Caudate nucleus (tissue), 63 donors: ENCODE measurements at places on chromosomes 1 and 21.
A peak's percentile ranks its signal among the peaks of the same experiment; 100 is the strongest.

DNA sequence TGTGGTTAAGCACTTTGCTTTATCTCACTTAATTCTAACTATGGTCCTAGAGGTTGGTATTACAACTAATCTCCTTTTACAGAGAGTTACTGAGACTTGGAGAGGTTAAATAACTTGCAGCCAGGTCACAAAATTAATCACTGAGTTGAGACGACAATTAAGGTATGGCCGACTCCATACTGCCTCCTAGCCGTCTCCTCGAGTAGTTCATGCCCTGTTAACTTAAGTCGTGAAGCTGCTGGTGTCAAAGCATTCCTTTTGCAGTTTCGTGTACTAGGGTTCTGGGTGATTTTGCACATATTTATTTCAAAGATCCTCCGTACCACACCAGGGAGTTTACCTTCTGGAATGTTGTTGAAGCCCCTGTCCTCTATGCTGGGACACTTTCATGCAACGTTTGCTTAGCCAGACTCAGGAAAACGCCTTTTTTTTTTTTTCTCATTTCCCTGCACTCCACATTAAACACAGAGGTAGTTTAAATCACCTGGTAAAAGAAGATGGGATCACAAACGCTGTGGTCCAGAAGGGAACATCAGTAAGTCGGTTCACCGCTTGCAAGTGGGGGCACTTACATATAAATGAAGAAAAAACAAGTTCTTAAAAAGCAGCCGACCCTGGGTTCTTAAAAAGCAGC lies 570 bp upstream of the NEK7 start:
- peak; percentile 4 for DNase-seq

DNA sequence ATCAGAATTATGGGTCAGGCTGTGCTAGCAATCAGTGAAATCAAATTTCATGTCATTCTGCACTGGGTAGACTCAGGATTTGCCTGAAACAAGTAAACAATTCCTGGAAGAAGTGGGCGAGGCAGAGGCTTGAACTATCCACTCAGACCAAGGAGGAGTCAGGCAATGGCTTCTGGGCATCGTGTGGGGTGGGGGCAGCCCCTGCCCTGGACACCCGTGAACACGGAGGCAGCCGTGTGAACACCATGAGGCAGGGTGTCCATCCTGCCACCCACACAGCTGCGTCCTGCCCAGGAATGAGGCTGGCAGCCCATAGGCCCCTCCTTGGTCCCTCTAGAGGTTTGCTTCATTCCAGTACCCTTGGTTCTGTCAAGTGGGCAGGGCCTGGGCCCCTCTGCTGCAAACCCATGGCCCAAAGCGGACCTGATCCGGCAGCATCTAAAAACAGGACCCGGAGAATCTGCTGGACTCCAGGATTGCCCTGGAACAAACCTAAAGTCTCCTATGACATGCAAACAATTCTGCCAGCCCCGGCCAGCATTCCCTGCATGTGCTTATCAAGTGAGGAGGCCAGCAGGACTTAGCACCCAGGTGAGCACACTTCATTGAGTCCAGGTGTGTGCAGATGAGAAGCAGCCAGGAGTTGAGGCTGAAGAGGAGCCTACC lies 69.5 kb downstream of the PDE9A start:
- DNase-seq: no peak

DNA sequence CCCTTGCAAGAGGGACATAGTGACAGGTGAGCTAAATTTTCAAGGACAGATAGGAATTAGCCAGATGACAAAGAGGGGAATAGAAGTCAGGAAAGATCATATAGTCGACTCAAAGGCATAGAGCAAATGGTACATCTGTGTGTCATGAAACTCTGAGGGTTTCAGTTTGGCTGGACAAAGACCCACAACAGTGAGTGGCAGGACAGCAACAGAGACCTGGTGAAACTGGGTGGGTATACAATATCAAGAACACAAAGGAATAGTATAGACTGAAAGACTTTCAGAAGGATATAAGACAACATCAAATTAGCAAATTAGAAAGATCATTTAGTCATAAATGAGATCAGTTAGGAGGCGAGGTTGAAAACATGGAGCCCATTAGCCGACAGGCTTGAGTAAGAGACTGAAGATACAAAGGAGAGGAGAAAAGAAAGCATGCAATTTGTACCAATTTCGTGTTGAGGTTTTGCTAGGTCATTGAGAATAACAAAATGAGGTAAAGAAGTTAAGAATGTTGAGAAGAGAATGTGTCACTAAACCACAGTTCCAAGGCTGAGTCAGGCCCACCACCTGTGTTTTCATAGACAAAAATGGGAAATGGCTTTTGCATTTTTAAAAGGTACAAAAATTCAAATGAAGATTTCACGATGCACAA lies 213.8 kb downstream of the HHIPL2 start:
- no peak for DNase-seq

DNA sequence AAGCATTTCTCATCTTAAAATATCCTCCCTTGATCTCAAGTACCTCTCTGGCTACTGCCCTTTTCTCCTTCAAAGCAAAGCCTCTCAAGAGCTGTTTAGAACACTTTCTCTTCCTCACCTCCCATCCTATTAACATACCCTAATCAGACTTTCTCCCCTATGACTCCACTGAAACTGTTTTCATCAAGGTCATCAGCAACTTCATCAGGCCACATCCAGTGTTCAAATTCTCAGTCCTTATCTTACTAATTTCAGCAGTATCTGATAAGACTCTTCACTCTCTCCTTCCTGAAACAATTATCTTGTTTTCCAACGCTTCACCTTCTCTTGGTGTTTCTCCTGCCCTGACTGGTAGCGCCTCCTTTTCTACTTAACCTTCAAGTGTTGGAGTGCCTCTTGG lies 1.5 kb upstream of the RAP1A start:
- DNase-seq: no peak

DNA sequence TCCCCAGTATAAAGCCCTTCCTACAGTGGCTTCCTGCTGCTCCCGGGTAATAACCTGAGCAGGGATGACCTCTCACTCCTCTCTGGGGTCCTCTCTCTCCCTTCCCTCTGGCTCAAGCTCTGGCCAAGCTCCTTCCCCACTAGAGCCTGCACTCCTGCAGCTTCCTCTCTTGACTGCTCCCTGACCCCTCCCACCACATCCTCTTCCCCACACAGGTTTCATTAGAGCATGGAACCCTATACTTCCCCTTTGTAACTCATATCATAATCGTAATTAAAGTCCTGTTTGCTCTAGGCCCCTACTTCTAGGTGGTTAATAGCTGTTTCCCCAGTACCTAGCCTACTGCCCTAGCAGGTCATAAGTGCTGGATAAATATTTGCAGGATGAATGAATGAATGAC lies 146.2 kb downstream of the C1orf21 start:
- DNase-seq: no peak

DNA sequence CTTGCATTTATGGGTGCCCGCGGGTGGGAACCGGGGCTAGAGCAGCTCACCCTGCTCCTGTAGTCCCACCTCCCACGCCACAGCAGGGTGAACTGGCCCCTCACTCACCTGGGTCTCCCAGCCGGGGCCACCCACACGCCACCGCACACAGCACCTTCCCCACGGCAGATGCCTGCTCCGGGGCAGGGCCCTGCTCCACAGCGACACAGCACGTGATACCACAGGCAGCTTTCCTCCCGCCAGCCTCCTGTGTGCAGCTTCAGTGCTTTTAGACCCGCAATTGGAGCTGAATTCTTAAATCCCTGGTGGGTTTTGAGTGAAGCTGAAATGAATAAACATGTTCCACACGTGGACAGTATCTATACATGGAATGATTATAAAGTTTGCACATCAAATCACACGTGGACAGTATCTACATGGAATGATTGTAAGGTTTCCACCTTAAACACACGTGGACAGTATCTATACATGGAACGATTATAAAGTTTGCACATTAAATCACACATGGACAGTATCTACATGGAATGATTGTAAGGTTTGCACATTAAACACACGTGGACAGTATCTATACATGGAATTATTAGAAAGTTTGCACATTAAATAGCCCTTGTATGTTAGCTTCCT lies 93.1 kb upstream of the COL6A1 start:
- no peak for DNase-seq

DNA sequence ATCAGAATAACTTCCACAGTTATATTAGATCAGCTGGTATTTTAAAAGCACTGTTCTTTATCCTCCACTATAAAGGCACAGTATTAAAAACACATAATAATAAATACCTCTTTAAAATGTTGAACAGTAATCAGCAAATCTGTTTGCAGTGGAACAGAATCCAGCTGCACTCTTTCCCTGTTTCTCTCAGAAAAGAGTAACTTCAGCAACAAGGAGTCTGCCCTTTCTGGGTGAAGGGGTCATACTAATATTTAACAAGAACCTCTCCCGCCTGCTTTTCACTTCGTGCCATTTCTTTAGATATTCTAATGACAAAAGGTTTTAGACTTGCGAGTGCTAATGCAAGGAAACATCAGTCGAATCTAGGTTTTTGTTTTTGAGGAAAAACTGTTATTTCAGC lies 194.2 kb upstream of the FMN2 start:
- no peak for DNase-seq

- DNase-seq: no peak
Observed at GRCh38 chr1:229114850-229115365, 156.0 kb upstream of the RAB4A start.

- DNase-seq: no peak
Observed at GRCh38 chr1:100449477-100449876, 88.5 kb upstream of the GPR88 start.

DNA sequence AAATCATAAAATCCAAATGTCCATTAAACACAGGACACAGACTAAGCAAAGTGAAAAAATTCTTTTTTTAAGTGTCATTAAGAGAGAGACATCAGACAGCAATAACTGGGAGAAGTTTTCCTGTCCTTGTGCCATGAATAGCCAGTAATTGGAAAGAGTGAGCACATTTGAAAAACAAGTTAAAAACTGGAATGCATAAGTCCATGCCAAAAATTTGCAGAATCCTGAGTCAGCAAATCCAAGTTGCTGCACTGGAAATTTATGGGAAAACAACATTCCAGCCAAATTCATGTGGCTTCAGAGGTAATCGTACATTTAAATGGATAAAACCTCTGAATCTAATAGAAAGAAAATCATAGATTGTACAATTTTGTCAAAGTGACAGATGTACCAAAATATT lies 291.4 kb downstream of the LRRC40 start:
- DNase-seq: no peak

DNA sequence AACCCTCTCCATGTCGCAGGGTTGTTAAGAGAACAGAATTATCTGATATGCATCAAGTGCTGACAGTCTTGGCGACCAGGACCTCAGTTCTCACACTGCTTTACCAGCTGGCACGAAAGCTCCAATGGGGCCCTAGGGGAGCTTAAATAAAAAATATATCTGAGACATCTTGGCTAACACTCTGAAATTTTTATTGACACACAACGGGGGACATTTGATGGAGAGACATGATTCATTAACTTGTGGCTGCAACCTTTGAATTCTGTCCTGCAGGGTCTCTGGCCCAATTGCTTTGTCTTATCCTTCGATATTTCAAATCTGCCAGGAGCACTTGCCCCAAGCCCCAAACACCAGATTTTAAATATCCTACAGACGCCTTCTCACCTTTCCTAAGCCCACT lies 567.0 kb downstream of the AJAP1 start:
- DNase-seq: no peak

- DNase-seq: no peak
Observed at GRCh38 chr1:179973198-179974110, 18.8 kb downstream of the CEP350 start.

DNA sequence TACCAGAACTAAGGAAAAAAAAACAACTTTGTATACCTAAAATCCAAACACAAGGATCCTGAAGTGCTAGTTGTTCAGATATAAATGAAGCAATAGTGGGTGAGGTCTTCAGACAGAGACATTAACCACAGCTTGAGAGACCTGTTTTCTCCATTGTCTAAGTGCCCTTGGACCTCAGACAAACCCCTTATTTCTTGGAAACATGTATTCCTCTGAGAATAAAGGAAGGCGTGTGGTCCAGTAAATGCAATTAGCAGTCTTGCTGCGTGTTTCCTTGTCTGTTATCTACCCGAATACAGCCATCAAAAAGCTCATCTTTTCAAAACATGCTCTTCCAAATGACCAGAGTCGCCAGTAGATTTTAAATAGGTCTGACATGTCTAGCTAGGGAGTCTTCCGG lies 291.1 kb upstream of the NFIA start:
- DNase-seq: no peak

GRCh38 chr1:119147661-119148090 lies 7.2 kb upstream of the WARS2 start:
- DNase-seq: no peak

GRCh38 chr1:68269637-68270430 lies 37.5 kb upstream of the WLS start:
- no peak for DNase-seq

DNA sequence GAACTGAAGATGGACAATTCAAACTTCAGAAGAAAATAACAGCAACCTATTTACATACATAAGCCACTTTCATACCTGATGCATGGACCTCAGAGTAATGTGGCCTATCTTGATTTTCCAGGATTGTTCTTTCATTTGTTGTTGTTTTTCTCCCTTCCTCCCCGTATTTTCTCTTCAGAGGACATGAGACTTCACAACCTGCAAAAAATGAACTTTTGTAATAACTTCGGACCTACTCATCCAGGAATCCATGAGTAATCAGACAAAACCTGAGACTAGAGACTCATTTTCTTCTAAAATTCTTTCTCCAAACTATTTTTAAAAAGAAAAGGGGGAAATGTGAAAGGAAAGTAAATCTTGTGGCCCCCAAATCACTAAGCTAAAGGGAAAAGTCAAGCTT lies 17.6 kb upstream of the PLA2G5 start:
- DNase-seq: no peak

GRCh38 chr1:70891051-70891843 lies 156.4 kb downstream of the PTGER3 start:
- DNase-seq: no peak

DNA sequence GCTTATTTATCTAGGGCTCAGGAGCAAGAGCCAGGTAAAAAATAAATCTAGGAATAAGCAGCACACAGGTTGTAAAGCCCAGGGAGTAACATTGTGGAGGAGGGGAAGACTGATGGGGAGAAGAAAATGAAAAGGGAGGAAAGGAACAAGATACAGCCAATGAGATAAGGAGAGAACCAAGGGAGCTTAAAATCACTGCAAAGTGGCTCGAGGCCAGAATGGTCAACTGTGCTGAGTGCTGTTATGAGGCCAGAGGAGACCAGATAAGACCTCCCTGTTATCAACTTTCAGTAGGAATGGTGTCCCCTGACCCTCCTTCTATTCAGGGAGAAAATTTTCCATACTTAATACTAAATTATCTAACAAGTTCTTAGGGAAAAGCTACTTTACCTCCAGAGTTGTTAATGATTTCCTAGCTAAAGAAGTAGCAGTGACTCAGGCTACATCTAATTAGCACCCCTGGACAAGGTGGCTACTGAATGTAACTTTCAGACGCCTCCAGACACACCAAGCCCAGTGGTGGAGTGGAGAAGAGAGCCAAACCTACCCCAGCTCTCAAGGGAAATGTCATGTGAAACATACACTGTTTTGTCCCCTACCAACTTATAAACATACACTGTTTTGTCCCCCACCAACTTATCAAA lies 25.5 kb downstream of the ENAH start:
- DNase-seq: no peak

GRCh38 chr1:119294722-119295121 lies 73.9 kb upstream of the HAO2 start:
- DNase-seq: no peak
